ENCODE measurements at places on chromosomes 16 and 17.

DNA sequence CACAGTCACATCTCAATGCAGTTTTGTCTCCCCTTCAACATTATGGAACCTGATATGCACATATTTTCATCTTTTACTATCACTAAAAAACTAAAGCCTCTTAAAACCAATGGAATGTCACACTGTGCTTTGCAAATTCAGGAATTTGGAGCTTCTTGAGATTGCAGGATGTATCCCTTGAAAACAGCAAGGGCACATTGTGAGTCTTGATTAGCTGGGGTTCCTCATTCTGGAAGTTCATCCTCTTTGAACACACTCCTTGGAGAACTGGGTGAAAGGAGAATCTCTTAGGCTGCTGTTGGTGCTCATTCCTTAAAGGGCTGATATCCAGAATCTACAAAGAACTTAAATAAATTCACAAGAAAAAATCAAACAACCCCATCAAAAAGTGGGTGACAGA lies 21.1 kb upstream of the MYOCD start:
- no peak for DNase-seq

DNA sequence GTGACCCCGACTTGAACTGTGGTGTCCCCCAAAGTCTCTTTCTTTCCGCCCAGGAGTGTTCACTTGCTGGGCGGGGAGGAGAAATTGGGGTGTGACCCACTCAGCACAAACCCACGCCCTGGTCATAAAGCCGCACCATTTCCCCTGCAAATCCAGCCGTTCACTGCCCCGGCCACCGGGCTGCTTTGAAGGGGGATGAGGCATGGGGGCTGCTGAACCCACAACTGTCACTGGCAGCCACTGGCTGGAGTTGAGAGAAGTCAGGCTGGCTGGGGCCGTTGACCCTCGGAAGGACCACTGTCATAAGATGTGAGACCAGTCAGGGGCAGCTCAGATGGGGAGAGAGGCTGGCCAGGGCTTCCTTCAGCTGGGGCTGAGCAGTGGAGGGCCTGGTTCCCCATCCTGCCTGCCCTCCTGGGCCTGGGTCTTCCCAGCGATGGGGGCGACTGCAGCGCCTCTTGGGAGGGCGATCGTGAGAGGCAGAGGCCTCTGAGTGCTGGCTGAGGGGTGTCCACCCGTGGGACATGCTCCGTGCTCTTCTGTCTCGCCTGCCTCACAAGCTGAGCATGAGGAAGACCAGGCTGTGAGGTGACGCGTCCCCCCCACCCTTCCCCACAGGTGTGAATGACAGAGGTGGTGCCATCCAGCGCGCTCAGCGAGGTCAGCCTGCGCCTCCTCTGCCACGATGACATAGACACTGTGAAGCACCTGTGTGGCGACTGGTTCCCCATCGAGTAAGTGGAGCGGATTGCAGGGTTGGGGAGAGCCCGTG lies 19.5 kb downstream of the C16orf90 start:
- DNase-seq: no peak

DNA sequence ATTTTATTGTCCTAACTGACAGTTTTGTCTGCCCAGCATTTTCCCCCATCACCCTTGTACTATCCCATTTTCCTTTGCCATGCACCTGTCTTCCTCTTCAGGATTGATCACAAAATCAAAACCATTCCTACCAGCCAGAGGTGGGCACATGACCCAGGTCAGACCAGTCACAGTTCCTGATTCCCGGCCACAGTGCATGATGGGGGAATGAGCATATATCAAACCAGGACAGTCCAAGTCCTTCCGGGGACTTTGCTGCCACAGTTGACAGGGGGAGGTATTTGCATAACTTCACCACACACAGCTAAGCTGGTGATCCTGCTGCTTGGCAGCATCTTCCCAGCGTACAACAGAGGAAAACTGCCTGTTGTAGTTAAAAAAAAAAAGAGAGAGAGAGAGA lies 493.9 kb downstream of the WWOX start:
- no peak for DNase-seq

DNA sequence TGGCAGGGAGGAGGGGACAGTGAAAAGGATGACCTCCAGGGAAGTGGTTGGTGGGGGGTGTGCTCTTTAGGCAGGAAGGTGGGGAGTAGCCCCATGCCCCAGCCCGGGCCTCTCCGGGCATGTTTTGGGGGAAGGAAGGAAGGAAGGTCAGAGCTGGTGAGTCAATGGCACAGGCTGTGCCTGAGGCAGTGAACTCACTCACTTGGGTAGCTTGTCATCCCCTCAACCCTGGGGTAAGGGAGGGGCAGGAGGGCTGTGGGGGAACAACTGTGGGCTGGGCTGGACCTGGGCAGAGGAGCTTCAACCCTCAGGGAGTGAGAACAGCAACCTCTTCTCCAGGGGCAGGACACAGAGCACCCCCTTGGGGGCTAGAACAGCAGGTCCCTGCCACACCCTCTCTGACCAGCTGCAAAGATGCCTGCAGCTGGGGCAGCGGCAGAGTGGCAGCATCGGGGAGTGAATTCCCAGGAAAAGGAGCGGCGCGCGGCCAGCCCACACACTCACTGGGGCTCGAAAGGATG lies 6.3 kb downstream of the CSF3 start:
- no peak for DNase-seq

GRCh38 chr17:77324227-77324626 lies 183.5 kb downstream of the SEC14L1 start:
- no peak for DNase-seq

DNA sequence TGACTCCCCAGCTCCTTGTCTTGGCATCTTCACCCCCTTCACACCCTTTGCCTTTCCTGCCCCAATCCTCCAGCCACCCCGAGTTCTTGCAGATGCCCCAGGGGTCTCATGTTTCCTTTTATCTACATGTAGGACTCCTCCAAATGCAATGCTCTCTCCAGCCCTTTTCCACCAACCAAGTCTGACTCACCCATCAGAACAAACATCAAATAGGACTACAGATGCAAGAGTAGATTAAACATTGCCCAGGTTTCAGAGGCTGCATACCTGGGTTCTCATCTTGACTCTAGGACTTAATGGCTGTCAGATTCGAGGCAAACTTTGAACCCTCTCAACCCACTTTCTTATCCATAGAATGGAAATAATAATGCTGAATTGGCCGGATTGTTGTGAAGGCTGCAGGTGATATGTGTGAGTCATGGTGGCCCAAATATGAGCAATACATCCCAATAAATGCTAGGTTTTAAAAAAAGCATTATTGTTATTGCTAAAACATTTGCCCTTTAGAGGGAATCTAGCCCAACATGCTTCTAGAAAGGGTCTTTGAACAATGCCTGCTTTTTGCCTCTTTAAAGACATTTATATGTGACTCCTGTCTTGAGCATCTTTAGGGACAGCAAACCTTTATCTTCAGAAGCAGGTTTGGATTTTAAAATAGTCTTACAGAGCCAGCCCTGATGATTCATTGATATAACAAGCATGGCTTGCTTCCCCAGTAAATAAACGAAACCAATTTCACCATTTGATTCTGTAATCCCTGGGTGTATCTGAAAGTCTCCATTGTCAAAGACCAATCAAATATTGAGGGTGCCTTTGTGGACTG lies 310.1 kb downstream of the FOXL1 start:
- no peak for DNase-seq

- DNase-seq: no peak
These were observed 41.2 kb downstream of the EMP2 start for GRCh38 chr16:10539236-10539635.

GRCh38 chr16:11950388-11950787 lies 8.5 kb upstream of the NPIPB2 start:
- DNase-seq: no peak

- DNase-seq: no peak
These were observed 26.4 kb upstream of the TMEM220 start for GRCh38 chr17:10756185-10756584.

GRCh38 chr16:11669380-11670146 lies 1.3 kb downstream of the SNN start:
- DNase-seq: peak; percentile 84

DNA sequence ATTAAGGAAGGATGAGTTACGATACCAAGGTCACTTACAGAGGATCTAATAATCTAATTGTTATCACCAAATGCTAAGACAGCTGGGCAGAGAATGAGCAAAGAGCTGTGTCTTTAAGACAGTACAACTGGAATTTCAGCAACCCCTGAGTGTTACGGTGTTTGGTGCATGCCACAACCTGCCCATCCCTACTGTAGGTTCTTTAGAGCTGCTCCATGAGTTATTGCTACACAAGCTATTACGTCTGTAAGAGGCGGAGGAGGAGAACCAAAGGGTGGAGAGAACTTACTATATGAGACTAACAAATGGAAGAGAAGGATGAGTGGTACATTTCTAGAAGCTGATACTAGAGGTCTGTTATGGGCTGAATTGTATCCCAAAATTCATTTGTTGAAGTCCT lies 14.2 kb upstream of the C17orf78 start:
- peak; percentile 17 for DNase-seq

- no peak for DNase-seq
These were observed 255.1 kb downstream of the SNX29 start for GRCh38 chr16:12231666-12232065.

DNA sequence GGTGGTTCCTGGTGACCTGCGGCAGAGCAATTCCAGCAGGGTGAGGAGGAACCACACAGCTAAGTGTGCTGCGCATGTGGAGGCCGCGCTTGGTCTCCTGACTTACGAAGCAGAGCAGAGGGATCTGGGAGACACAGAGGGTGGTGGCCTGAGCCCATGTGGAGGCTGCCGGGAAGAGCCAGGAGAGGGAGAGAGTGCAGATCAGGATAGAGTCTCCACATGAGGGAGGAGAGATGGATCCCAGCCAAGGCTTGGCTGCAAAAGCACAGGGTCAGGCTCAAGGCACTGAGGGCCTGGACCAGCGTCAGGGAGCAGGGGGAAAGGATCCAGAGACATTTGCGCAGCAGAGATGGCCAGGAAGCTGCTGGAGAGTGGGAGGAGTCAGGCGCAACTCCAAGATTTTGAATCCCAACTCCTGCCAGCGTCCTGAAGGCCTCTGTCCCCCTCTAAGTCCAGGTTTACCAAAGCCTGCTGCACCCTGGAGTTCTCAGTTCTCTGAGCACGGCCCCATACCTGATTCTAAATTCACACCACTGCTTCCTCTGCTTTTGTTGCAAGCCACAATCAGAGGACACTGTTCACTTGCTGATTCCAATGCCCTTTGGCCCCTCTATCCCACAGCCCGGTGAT lies 11.3 kb upstream of the MLLT6 start:
- no peak for DNase-seq

DNA sequence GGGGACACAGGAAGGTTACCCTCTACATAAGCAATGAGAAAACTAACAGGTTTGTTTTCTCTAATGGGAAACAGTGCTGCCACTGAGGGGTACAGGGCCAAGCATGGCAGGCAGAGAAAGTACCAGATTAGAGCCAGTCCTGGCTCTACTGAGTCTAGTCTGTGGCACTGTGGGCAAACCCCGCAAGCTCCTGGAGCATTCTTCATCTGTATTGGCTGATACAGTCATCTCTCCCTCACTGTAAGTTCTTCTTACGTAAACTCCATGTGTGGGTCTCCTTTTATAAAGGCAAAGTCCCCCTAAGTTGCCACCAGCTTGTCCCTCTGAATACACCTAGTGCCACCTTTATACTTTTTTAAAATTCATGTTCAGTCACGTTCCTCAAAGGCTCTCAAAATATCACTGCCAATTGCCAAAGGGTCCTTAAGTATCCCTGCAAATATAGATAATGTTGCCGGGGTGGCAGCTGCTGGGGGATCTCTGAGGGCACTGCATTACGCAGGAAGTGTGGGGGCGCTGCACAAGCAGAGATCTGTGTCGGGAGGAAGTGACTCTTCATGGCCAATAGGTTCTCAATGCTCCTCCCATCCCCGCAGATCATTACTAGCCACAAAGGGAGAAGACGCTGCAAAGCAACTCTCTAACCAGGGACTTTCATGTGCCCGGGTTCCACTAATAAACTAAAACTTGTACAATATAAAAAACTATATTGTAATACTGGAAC lies 18.8 kb downstream of the XPO6 start:
- peak; percentile 60 for DNase-seq

DNA sequence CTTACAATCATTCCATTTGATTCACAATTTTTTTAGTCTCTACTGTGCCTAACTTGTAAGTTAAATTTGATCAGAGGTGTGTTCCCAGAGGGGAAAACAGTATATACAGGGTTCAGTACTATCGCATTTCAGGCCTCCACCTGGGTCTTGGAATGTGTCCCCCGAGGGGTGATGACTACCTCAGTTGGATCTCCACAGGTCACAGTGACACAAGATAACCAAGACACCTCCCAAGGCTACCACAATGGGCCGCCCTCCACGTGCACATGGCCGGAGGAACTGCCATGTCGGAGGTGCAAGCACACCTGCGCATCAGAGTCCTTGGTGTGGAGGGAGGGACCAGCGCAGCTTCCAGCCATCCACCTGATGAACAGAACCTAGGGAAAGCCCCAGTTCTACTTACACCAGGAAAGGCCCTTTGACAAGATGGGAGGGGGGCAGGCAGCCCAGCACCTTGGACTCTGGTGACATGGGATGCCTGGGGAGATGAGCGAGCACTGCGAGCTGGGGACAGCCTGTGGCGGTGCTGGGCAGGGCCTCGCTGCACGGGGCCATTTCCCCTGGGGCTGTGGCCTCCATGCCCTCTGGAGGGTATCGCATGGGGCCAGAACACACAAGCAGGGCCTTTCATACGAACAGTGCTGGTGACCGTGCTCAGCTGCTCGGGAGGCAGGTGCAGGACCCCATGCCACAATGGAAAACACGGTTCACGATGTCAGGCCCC lies 33.9 kb downstream of the PDIA2 start:
- DNase-seq: no peak

- no peak for DNase-seq
These were observed 380.3 kb upstream of the MAF start for GRCh38 chr16:79980650-79981521.

GRCh38 chr16:28902909-28903308 lies 22.1 kb downstream of the RABEP2 start:
- DNase-seq: no peak

DNA sequence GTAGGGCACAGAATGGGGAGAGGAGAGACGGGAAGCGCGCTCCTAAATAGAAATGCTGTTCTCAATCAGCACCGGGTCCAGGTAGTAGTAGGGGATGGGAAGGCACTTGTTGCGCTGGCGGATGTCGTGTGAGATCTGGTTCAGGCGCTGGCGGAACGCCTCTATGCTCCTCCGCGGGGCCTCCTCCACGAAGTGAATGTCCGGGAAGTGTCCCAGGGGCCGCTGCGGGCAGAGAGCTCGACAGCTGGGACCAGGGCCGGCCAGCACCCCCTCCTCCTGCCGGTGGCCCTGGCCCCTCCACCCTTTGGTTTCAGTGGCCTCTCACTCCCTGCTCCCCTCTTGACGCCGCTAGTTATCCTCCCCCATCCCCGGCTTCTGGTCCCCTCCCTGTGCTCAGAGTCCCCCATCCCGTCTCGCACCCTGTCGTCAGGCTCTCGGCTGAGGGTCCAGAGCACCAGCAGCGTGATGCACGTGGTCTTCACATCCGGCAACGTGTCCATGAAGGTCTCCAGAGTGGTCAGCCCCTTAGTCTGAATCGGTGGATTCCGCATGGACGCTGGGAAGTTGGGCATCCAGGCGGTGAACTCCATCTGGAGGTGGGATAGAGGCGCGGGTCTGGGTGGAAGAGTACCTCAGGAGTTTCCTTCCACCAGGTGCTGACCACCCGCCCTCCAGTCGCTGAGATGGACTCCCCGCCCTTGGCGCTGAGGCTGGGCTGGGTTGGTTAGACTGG lies 14.6 kb downstream of the ALOX12B start:
- DNase-seq: no peak

DNA sequence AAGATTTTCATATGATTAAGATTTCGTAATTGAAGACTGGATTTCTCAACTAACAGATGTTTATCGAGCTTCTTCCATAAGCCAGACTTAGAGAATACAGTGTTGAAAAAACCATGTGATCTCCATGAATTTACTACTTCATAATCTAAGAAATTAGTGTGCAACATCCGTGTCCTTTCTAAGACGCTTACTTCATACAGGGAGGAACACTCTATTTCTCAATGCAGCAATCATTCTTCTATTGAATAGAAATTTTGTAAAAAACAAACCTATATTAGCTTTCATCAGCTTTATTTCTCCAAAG lies 946.3 kb downstream of the KCNJ2 start:
- DNase-seq: no peak
